ENCODE measurements at places on chromosomes 5 and 9. TPM values are rescaled to one million over a fixed set of nuclear protein-coding genes. Genes with fewer than 3 reads are reported as not detected.
A peak's percentile ranks its signal among the peaks of the same experiment; 100 is the strongest.

- peak; percentile 79 for DNase-seq
These were observed 566.7 kb downstream of the CCDC171 start for GRCh38 chr9:16119261-16120230.

The TTC23L gene
- under 0.01 TPM for total RNA-seq

DNA sequence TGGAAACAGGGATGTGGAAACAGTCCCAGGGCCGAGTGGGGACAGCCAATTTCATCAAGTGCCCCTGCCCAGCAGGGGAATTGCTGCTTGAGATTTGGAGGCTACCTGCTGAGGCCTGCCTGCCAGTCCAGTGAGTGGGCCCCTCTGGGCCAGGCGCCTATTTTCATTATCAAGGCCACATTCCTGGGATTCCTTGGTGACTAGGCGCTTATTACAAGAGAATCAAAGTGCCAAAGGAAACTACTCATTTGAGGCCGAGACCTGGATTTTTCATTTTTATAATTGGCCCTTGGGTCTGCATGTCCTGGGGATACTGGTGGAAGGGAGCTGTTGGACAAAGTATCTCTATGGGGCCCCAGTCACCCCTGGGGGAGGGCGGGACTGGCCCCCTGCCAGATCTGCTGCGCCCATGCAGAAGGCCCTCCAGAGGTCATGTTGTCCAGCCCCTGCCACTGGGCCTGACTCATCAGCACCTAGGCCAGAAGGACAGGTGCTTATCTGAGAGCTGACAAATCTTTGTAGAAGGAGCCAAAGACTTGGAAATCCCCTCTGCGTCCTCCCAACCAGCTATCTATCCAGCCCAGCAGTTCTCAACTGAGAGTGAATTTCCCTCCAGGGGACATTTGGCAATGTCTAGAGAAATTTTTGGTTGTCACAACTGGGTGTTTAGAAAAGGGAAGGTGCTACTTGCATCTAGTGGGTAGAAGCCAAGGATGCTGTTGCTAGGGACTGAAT is 45.6 kb downstream of the FOXI1 start:
- peak; percentile 65 for DNase-seq

The SLC36A3 gene
- not detected for total RNA-seq

DNA sequence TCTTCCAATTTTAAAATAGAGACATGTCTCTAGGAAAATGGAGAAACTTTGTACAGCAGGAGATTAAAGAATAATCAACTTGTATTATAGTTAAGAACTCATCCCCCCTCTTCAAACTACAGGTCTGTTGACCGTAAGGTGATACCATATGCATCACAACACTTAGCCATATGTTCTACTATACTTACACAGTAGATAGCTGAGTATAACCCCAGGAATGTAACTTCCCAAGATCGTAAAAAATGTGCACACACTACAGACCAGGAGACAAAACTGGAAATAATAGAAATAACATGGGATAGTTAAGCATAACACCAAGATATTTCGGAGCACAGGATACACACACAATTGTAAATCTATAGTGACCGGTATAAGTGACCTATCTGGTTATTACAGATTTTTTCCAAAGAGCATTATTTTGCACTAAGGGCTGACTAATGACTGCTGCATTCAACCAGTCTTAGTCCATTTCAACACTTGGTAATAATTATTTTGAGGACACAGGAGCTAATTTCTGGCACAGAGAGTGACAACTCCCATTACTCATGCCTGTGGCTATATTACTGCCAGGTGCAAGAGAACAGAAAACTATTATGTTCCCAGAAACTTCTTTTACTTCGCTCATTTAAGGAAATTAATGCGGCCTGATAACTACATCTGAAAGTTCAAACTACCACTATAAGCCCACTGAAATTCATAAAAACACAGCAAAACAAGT is 15.4 kb upstream of the ZNF622 start:
- DNase-seq, result no peak

DNA sequence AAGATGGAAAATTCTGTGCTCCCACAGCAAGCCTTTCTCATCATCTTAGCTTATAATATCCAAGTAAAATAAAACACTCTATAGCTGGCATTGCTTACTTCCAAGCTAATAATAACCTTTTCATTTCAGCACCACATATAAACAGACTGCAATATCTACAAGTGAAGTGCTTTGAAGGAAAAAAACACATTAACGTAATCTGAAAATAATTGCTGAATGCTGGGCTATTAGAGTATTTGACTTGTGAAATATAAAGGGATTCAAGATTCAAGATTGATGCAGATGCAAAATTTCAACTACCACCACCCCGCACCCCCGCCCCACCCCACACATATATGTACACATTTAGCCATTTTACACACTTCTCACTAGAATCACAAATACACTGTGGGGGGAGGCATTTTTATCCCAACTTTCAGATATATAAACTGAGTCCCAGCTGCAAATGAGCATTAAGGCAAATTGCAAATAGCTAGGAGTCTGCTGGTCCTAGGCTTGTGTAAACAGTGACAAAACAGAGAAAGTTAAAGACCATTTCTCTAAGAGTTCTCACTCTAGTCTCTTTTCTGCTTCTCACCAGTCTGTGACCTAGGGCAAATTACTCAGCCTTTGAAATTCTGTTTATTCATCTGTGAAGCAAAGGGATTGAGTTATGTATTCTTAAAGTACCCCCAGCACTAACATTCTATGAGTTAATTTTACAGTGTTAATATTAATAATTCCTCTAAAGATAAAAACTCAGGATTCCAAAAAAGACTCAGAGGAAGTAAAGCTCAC is 489.4 kb downstream of the PRELID2 start:
- no peak for DNase-seq

- no peak for DNase-seq
These were observed 22.5 kb downstream of the PPP3R2 start for GRCh38 chr9:101572316-101572715.

The OR1J2 gene
- not detected for total RNA-seq

DNA sequence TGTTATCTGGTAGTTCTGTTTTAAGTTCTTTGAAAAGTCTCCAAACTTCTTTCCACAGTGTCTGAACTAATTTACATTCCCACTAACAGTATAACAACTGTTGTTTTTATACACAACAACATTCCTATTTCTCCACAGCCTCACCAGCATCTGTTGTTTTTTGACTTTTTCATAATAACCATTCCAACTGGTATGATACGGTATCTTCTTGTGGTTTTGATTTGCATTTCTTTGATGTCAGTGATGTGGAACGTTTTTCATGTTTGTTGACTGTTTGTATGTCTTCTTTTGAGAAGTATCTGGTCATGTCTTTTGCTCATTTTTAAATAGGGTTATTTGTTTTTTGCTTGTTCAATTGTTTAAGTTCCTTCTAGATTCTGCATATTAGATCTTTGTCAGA is 12.6 kb upstream of the GRAMD2B start:
- no peak for DNase-seq

DNA sequence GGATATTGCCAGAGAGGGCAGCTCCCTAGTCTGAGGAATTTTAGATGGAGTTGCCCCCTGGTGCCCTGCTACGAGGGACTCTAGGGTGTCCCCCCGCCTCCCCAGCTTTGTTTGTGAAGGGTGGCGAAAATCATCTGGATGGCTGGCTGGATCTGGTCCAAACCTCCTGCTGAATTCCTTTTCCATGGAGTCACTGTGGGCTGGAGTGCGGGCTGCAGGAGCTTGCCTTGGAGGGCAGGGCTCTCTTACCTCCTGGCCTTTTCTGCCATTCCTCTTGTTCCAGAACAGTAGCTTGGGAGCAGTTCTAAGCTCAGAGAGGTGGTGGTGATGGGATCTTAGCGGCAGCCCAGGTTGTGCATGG is 2.1 kb downstream of the SYNPO start:
- DNase-seq, result peak; percentile 85

- DNase-seq, result no peak
These were observed 170.2 kb upstream of the IRX2 start for GRCh38 chr5:2921651-2922050.

GRCh38 chr9:132546148-132547051 is 36.0 kb upstream of the BARHL1 start:
- no peak for DNase-seq

GRCh38 chr5:160500786-160501779 is 79.4 kb downstream of the PTTG1 start:
- DNase-seq, result no peak

The IFNA2 gene
- total RNA-seq, result not detected

DNA sequence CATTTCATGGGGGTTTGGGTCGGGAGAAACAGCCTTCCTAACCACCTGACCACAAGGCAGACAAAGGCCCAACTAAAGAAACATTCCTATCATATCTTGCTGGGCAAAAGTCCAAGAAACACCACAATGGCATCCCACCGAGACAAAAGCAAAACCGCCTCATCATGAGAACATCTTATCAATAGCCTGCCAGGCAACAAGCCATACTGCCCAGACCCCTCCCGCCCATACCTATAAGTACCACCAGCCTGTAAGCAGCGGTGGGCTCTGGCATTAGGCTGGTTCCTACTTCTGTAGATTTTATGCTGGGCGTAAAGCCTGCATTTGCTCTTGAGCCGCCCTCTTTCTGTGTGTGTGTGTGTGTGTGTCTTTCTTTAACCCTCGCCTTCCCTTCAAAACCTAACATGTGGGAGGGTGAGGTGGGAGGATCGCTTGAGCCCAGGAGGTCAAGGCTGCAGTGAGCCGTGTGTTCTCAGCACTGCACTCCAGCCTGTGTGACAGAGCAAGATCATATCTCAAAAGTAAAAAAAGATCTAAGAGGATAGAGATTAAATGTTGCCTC is 56.9 kb downstream of the PDE6A start:
- DNase-seq, result peak; percentile 78

GRCh38 chr5:9775339-9775738 is 145.2 kb upstream of the TAS2R1 start:
- no peak for DNase-seq

The TMC1 gene
- total RNA-seq, result not detected

The CENPK gene
- total RNA-seq, result 18.4 TPM

The ADAMTS12 gene
- total RNA-seq, result 4.1 TPM

- DNase-seq, result no peak
These were observed 221.7 kb downstream of the ZNF608 start for GRCh38 chr5:124524552-124525232.

DNA sequence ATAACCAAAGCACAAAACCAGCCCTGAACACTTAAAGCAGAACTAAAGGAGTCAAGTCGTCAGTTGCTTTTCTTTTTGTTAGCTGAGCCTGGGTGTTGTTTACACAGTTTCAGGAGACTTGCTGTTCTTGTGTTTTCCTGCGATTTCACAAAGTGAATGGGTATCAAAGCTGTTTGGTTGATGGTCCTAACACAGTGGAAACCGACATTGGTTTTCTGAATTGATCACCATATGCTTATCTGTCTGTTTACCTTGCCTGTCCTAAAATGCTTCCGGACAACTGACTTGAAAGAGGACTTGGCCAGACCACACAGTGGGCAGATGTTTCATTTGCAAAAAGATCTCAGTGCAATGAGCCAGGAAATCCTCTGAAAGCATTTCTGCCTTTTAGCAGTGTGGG is 676.4 kb downstream of the PRELID2 start:
- no peak for DNase-seq

- no peak for DNase-seq
These were observed 26.6 kb upstream of the SAP30L start for GRCh38 chr5:154419236-154419635.

- no peak for DNase-seq
These were observed 10.7 kb downstream of the SPRY4 start for GRCh38 chr5:142314109-142314508.

DNA sequence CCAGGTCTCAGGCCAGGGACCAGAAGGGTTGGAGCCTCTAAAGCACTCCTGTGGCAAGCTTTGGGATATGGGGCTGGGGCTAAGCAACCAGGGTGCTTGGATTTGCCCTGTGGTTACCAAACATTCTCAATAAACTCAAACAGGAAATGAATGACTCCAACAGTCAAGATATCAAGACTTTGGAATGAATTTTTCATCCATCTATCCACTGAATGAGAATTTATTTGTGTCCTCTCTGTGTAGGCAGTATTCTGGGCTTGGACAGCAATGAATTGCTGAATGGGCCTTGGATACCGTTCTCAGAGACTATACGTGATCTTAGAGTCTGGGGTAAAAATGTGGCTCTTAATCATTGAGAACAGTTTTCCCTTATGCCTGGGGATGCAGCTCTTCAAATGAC is 212.5 kb downstream of the DAB2IP start:
- DNase-seq, result no peak

DNA sequence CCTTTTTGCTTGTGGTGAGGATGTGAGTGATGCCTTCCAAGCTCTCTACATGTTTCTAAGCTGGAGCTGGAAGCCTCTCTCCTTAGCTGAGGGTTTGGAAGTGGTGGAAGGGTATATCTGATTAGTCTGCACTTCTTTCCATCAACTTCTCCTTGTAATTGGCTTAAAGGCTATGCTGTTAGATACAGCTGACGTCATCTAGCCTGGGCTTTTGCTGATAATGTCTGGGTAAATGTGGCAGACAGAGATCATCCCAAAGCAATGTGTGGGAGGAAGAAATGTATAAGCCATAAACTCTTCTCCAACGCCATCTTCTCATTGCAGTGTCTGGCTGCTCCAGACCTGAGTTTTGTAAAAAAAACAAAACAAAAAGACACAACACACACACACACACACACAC is 29.3 kb downstream of the ZNF354C start:
- no peak for DNase-seq

DNA sequence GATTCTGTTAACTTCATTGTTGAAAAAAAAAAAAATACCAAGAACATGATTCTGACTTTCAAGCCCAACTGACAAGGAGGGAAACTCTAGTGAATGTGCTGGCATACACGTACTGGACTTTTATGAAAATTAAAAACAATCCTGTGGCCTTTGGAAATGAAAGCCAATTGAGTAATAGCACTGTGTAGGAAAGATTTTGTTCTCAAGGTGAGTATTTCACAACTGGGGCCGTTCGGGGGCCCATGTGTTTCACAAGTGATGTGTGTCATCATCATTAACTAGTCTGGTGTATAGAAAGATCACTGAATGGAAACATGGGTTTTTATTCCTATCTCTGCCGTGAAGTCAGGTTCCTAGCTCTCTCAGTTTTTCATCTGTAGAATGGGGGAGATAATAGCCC is 605.0 kb upstream of the CLINT1 start:
- no peak for DNase-seq
